ENCODE measurements at places on chromosomes 7 and 10.

GRCh38 chr10:113590581-113590980 is 37.7 kb downstream of the HABP2 start:
- no peak for DNase-seq

GRCh38 chr10:13528875-13529713 is at the start of gene BEND7:
BEND7 (minus strand) TSS chr10:13529014; CDS start chr10:13528533, 481 bp downstream.
- no peak for DNase-seq

GRCh38 chr7:5704534-5704922 is 76.9 kb downstream of the RNF216 start:
- DNase-seq: peak; percentile 51

GRCh38 chr10:133278577-133279265 is 2.1 kb upstream of the ADAM8 start:
- no peak for DNase-seq

DNA sequence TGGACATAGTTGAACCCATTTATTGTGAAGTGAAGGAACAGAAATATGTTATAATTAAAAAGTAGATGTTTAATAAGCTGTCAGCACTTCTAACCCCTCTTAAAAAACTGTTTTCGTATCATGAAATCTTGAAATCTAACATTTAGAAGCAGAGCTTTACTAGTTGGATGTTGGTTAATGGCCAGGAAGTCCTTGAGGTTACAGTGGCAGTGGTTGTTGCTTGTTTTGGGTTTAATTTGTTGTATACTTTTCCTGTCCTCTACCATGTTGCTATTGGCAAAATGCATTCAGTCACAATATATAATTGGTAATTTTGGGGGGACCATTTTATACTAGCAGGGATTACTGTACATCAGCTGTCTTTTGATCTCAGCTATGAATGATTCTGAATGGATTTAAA is 60.7 kb downstream of the EXOC4 start:
- no peak for DNase-seq

GRCh38 chr10:33820531-33820930 is 486.1 kb upstream of the NRP1 start:
- no peak for DNase-seq

DNA sequence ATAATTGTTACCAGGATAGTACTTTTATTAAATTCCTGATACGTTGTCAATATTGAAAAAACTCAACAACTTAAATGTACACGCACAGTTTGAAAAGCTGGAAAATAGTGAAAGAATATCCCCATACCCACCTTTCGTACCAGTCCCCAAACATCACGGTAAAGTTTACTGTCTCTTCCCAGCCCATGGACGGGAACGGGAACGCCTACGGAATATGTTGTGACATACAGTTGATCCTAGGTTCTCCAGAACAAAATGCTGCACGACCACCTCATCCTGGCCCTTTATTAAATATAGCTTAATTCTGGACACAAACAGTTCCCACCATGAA is 527 bp upstream of the BCAP29 start:
- DNase-seq: no peak

DNA sequence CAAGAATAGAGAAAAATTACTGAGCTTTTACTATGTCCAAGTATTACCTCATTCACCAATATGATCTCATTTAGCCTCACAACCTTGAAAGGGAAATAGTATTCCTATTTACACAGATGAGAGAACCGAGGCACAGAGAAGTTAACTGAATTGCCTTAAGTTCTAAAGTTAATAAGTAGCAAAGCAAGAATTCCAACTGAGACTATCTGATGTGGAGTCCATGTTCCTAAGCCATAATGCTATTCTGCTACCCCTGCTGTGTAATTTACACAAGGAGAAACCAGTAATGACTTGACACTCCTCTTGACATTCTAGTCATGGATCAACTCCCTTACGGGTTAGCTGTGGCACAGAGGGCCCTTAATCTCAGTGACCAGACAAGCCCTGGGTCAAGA is 60.7 kb downstream of the ABCB4 start:
- DNase-seq: no peak

DNA sequence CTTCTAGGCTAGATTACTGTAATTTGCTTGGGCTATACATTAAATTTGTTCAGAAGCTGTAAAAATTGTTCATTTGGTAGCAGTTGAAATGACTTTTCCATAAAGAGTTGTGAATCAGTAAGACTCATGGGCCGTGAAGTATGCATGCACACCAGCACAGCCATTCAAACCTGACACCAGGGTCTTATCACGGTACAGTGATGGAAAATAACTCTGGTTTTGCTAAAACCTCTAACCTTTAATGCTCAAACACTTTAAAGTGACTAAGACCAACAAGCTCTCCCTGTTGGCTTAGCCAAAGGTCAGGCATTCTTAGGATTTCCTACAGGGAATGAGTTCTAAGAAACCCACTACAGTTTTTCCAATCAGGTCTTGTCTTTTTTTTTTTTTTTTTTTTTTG is 11.5 kb downstream of the ARL3 start:
- no peak for DNase-seq

DNA sequence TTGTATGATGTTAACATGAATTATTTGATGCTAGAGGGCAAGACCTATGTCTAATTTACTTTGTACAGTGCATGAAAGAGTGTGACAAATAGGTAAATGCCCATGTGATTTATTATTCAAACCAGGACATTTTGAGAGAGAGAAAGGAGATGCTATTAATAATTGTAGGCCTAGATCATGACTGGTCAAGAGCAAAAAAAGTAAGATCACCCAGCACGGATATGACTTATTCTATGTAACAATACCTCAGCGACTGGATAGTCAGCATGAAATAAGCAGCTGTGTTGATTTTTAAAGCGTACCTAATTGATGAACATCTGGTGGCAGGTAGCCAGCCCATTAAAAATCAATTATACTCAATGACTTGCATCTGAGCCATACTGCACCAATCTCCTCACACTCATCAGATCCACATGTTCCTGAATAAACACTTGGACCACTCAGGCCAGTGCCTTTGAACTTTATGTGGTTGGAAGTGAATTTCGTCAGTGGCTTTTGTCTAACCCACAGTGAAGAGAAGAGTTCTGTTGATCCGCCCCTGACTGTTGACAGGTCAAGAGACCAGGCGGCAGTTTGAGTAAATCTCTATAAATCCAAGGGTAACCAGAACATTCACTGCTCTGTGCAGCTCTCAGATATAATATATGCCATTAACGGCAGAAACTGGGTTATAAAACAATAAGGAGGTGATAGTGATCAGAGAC is 435.3 kb downstream of the MDFIC start:
- no peak for DNase-seq

DNA sequence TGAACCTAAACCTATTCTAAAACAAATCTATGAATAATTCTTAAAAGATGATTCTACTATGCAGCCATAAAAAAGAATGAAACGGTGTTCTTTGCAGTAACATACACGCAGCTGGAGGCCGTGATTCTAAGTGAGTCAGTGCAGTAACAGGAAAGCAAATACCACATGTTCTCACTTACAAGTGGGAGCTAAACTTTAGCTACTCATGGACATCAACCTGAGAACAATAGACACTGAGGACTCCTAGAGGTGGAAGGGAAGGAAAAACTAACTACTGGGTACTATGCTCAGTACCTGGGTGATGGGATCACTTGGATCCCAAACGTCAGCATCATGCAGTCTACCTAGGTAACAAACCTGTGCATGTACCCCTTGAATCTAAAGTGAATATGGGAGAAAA is 575.0 kb upstream of the MGMT start:
- DNase-seq: no peak

DNA sequence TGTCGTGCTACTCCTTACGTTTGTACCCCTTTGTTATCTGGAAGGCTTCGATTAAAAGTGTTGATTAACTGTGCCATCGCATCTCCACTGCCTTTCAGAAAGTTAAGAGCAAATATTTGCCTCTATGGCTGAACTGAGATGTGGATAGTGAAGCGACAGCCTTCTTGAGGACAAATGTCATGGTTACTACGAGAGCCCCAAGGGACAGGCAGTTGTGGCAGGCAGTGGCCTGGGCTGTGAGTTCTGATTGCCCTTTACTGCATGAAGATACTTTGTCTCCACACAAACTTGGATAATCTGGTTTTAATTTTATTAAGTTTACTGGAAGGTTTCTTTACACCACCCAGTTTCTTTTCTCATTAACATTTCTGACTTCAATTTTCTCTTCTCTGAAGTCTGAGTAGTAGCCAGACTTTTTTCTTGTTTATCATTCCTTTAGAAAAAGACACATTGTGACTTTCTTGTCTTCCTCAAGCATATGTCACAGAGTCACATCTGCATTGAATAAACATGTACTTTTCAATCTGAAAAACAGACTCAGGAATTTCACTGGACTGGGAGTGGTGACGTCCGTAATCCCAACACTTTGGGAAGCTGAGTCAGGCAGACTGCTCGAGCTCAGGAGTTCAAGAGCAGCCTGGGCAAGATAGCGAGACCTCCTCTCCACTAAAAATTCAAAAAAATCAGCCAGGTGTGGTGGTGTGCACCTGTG is 1.5 kb downstream of the TAS2R41 start:
- no peak for DNase-seq

GRCh38 chr7:124781907-124782734 is 16.5 kb upstream of the GPR37 start:
- DNase-seq: no peak

GRCh38 chr7:66937940-66938339 is 16.9 kb downstream of the TMEM248 start:
- DNase-seq: no peak

GRCh38 chr7:88668591-88668990 is 90.9 kb upstream of the ZNF804B start:
- DNase-seq: no peak

DNA sequence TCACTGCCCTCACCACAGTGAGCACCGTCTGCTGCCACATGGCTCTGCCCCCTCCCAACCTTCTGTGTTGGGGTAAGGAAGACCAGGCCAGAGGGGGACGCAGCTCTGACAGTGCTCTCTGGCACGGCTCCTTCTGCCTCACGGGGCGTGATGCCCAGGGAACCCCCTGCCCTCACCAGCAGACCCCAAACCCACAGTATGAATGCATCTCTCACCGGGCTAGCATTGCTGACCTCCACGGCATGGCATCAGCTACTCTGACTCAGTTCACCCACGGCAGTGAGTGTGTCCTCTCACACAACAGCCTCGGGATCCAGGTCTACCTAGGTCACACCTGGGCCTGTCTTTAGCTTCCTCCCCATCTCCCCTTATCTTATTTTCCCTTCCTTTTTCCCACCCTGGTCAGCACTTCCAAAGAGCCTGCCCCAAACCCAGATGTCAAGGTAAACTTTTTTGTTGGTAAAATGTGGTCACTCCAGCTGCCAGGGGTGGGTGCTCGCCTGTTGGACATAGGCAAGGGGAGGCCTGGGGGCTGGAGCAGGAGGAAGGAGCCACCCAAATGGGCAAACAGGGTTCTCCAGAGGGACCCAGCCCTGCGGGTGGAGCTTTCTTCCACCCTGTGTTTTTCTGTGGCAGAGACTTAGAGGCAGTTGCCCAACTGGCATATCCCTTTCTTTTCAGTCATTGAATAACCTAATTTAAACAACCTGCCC is 4.4 kb downstream of the CALML3 start:
- DNase-seq: no peak

DNA sequence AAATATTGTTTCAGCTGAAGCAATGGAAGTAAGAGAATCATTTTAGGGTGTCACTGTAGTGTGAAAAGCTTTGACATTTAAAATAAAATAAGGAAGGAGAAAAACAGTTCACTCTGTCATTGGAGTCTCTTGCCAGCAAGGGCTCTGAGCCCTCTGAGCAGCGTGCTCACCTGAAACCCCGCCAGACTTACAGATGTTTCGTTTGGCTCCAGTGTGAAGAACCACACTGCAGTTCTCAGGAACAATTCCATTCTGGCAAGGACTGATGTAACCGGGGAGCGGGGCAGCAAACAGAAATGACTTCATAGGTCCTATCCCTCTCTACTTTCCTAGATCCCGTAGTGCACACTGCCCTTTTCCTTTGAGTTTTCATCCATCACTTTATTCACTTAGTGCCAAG is 164.3 kb downstream of the CELF2 start:
- no peak for DNase-seq

- DNase-seq: no peak
These were observed 137.3 kb downstream of the TCERG1L start for GRCh38 chr10:131174211-131174565.

DNA sequence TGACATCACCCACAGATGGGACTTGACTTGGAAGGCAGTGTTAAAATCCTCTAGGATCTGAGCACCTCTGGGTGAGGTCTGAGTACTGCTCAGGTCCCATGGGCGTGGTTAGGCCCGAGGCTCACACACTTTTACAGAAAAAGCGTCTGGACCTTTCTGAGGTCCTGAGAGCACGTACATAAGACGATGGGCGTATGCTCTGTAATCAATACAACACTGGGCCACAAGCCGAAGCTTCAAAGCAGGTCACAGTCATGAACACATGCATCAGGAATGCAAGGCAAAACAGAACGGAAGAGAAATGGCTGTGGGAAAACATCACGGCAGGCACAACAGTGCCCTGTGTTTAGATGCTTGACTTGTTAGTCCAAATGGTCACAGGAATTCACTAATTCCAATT is 112.2 kb downstream of the LARP4B start:
- DNase-seq: no peak

DNA sequence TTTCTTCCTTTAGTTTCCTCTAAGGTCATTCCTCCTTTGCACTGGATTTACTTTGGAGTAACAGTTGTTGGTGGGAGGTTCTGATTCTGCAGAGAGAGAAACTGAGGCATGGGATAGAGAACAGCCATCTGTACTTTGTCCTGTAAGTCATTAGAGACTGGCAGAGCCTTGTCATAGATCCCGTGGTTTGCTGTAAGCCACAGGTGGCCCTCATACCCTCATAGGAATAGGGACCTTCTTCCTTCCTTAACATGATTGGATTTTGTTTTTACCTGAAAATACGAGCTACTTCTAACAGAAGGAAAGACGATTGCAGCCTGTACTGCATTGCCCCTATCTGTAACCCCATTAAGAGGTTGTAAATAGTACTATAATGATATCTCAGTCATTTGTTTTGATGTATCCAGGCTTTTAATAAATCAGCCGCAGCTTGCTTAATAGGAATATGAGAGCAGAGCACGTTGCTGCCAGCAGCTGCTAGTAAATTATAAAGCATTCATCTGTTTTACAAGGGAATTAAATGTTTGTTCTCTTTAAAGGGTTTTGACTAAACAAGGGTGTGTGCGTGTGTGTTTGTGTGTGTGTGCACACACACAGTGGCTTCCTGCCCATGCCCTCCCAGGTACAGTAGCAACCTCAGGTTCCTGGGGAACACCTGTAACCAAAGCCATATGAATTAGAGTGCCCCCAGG is 249.8 kb downstream of the AUTS2 start:
- peak; percentile 47 for DNase-seq

DNA sequence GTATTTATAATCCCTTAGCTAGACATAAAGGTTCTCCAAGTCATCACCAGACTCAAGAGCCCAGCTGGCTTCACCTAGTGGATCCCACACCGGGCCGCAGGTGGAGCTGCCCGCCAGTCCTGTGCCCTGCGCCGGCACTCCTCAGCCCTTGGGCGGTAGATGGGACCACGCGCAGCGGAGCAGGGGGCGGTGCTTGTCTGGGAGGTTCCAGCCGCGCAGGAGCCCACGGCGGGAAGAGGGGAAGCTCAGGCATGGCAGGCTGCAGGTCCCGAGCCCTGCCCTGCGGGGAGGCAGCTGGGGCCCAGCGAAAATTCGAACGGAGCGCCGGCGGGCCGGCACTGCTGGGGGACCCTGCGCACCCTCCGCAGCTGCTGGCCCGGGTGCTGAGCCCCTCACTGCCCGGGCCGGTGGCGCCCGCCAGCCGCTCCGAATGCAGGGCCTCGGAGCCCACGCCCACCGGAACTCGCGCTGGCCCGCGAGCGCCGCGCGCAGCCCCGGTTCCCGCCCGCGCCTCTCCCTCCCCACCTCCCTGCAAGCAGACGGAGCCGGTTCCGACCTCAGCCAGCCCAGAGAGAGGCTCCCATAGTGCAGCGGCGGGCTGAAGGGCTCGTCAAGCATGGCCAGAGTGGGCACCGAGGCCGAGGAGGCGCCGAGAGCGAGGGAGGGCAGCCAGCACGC is 675.6 kb downstream of the REEP3 start:
- no peak for DNase-seq
